ENCODE measurements at places on chromosomes 1 and 21.
A peak's percentile ranks its signal among the peaks of the same experiment; 100 is the strongest.

- DNase-seq, result no peak
Measured at GRCh38 chr1:207088701-207089626, at the start of gene C4BPB. Gene C4BPB (plus strand): TSS chr1:207088860. CDS start chr1:207089532, 672 bp downstream.

DNA sequence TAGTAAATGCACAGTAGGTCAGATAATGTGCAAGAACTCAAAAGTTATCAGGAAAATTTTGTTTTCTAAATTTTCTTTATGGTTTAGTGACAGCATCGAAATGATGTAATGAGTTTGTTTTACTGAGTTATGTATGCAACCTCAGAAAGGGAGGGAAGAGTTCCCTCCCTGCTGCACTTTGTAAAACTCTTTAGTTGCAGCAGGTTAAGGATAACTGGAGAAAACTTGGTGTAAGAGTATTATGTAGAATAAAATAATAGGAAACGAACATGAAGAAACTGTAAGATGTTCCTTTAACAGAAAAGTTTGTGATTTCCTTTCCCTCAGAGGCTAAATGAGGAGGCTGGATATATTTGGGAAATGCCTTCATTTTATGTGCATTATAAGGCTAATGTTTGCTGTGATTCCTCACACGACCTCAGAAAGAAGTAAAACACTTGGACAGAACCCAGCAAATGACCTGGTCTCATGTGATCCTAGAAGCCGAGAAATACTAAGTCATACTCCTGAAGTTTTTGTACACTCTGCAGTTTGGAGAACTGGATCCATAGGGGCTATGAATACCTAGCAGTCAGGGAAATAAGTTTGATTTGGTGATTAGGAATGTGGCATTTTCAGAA, 35.4 kb downstream of the ADGRL2 start:
- no peak for DNase-seq

DNA sequence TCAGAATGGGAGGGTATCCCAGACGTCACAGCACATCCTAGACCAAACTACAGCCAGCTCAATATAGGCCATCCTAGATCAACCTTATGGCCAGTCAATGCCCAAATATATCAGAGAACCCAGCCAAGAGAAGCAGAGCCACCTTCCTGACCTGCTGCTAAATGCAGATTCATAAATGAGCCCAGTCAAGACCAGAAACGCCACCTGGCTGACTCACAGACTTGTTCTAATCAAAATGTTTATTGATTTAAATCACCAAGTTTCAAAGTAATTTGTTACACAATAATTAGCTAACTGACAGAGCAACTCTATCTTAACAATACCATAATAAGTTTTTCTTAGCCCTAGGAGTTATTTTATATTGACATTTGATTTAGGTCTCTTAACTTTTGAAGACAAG, 28.6 kb downstream of the ZNF644 start:
- no peak for DNase-seq

- DNase-seq, result no peak
Measured at GRCh38 chr1:109570414-109570813, 22.0 kb downstream of the GNAI3 start.

DNA sequence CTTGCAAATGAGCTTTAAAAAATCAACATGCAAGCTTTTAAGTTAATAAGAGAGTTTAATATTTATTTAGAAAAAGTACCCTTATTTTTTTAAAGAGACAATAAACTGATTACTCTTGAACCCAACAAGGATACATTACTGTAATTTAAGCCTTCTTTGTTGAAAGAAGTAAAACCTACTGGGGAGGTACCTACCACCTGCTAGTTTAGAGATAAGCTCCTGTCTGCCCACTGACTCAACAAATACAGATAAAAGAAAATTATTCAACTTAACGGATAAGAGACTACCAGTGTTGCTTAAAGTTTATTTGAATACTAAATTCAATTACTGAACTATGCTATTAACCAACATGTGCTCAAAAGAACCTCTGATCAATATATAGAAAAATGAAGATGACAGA, 23.1 kb downstream of the USP24 start:
- no peak for DNase-seq

DNA sequence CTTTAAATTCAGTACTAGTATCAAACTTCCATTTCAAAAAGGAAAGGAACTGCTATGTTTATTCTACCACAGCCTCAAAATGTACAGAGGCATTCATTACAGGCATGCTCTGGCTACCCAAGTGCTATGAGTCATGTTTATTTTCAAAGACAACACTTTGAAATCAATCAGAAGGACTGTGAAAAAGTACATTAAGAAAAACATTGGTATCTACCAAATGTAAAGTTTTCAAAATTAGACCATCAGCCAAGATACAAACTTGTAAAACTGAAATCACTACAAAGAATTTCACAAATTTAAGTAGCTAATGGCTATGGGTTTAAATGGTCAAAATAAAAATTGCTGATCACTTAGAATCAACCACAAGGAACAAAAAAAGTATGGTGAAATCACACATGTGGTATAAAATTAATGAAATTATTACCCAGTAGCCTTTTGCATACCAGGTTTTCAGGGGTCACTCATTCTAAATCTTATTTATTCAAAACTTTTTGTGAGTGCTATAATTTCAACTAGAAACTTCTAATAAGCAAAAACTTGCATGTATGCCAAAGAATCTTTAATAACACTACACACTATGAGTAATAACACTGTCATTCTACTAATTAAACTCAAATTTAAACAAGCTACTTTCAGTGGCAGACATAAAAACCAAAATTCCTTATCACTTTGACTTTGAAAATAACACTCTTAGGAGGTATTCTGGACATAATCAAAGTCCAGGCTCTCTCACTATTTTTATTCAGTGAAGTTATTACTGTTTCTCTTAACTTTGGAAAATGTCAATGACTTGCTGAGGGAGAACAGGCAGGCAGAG, 49.2 kb downstream of the ENAH start:
- no peak for DNase-seq

GRCh38 chr1:205504311-205505075, at the start of gene CDK18:
Gene CDK18 (plus strand): TSS chr1:205504669. CDS start chr1:205523168, 18,499 bp downstream.
- DNase-seq, result peak; percentile 82

- no peak for DNase-seq
Measured at GRCh38 chr1:3237994-3238702, 169.1 kb downstream of the PRDM16 start.

- no peak for DNase-seq
Measured at GRCh38 chr1:59595774-59596173, 219.0 kb upstream of the HOOK1 start.

DNA sequence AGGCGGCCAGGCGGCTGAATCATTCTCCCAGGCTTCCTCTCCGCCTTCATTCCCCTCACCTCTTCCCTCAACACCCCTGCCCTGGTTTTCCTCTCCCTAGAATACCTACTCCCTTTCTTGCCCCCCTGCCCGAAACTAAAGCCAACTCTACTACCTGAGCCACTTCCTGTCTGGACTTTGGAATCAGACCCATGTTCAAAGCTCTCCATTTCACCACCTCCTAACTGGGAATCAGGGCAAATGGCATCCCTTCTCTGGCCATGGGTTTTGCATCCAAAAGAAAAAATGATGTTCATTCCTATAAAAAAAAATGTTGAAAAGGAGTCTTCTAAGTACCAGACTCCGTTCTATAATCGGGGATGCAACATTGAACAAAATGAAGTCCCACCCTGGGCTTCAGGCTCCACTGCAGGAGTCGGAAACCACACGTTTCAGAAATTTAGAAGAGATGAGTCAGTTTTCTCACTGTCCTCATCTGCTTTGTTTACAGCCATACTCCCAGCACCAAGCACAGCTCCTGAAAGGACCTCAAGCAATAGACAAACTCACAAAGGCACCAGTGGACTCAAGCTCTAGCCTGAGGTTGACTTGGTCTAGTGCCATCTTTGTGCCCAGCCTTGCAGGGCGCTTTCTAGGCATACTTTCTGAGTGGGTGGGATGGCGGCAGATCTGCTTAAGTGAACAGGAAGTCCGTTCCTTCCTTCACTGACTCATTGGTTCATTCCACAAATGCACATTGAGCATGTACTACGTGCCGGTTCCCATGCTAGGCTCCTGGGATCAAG, 176.2 kb downstream of the IGSF21 start:
- DNase-seq, result no peak

DNA sequence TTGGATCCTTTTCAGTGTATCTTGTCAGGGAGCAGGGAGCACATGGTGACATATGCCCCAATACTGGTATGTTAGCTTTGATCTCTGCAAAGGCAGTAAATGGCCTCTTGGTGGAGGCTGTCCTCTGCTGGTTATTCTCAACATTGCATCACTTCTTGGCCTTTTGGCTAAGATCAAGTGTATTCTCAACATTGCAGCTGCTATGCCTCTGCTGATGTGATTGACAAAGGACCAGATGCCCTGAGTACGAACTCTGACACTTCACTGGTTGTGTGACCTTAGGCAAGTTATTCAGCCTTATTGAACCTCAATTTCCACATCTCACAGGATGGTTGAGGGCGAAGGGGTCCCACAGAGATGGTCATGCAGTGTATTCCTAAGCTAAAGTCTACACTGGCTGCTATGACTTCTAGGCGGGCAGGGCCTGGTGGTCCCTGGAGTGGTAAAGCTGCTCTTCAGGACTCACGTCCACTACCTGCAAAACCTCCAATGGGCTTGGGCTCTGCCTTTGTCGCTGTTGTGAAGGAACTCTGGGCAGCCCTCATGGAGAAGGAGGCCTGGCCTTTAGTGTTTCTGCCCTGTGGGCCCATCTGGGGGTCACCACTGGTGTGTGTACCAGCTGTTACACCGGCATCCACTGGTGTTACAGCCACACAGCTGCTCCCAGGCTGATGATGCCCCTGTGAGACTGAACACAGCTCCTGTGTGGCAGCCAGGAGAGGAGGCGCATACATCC, 64.8 kb downstream of the DNTTIP2 start:
- DNase-seq, result peak; percentile 46

DNA sequence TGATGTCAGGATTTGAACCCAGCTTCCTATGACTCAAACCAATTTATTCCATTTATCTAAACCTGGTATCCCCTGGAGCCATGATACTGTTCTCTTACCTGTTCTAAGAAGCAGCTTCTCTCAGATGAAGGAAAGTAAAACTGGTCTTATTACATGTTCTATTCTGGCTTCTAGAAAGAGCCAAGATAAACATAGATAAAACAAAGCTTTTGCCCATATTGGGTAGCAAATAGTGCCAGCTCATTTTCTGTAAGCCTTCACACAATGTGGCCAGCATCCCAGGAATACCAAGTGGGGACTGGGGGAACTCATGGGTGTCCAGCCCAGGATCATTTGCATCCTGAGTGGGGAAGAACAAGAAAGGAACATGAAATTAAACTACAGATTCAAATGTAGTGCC, 53.5 kb upstream of the EPHA8 start:
- no peak for DNase-seq

GRCh38 chr1:18646786-18647410, 16.3 kb downstream of the PAX7 start:
- no peak for DNase-seq

GRCh38 chr1:147245586-147246021, 3.1 kb downstream of the CHD1L start:
- DNase-seq, result no peak

DNA sequence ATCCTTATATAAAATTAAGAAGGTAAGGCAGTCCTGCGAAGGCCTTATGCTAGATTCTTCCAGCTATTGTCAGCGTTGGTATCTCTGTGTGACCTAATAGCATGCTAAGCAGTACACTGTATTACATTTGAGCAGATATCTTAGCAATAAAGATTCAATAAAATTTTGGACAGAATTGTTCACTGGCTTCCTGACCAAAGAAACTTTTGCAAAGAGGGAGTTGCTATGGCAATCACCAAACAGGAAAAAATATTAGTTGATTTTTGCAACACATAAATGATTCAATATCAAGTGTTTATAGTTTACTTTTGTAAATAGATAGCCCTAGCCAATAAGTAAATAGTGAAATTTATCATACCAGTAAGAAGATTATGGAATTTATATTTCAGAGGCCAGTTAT, 31.0 kb upstream of the PLEKHO1 start:
- no peak for DNase-seq

DNA sequence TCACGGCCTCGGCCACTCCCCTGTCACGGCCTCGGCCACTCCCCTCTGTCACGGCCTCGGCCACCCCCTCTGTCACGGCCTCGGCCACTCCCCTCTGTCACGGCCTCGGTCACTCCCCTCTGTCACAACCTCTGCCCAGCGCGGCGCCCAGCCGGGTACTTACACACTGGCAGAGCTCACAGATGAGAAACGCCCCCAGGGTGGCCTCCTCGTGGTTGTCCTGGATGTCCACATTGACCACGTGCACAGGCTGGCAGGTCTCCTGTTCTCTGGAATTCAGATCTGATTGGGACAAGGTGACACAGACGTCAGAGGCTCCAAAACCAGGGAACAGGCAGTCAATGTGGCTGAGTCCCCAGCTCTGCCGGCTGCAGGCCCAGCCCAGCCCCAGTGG, 3.3 kb upstream of the TMEM240 start:
- peak; percentile 83 for DNase-seq

DNA sequence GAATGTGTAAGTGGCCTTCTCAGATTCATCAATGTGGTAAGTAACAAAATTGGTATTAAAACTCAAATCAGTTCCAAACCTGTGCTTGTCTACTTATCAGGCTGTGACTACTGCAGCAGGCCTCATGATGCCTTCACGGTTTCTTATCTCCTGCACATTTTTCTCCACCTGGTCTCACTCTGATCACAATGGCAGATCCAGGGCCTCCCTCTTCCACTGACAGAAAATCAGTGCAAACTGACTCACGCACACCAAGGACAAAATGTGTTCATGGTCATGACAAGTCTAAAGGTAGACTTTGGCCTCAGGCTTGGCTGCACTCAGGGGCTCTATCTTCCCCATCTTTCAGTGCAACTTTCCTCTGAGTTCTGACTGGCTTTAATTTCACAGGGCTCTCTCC, 56.7 kb upstream of the ATP1A1 start:
- DNase-seq, result no peak

- no peak for DNase-seq
Measured at GRCh38 chr1:9573723-9574122, 15.0 kb upstream of the TMEM201 start.

- DNase-seq, result peak; percentile 41
Measured at GRCh38 chr1:228490120-228491078, 3.2 kb downstream of the RNF187 start.

GRCh38 chr1:202959276-202959620, 1.1 kb upstream of the ADIPOR1 start:
- no peak for DNase-seq

- DNase-seq, result no peak
Measured at GRCh38 chr1:214540324-214540723, 11.1 kb downstream of the PTPN14 start.

GRCh38 chr1:218466341-218467010, 121.3 kb downstream of the TGFB2 start:
- no peak for DNase-seq

DNA sequence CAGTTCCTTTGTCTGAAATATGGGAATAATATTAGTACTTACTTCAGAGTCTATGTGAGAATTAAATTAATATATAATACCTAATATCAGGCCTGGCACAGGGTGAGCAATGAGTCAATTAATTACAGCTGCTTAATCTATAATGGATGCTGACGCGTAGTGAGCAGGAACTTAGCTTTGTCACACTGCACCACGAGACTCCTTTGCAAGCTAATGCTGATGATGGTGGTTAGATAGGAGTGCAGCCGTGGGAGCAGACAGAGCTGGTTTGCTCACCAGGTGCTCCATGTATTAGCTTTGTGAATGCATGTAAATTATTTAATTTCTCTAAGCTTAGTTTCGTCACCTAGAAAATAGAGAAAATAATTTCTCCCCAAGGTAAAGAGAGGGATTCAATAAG, 35.1 kb downstream of the KCNJ15 start:
- no peak for DNase-seq

All from left cardiac atrium (tissue), 4 donors.